ENCODE measurements at places on chromosomes 3 and 15. TPM values are rescaled to one million over a fixed set of nuclear protein-coding genes. Genes with fewer than 3 reads are reported as not detected.

The VIPR1 gene
- 232 TPM for total RNA-seq

The C15orf62 gene
- 1.1 TPM for total RNA-seq

The ADPRH gene
- total RNA-seq, result 1.5 TPM

The MAN2C1 gene
- 777 TPM for total RNA-seq

The CFAP92 gene
- not detected for total RNA-seq

The PIGZ gene
- total RNA-seq, result 44.8 TPM

The CCNL1 gene
- 477 TPM for total RNA-seq

The GRK7 gene
- not detected for total RNA-seq

The FBXW12 gene
- total RNA-seq, result not detected

The CCR8 gene
- total RNA-seq, result not detected

The TEX9 gene
- total RNA-seq, result 18.3 TPM

The CRYGS gene
- total RNA-seq, result 1.4 TPM

- DNase-seq, result no peak
Measured at GRCh38 chr3:81863756-81864155, 102.3 kb upstream of the GBE1 start.

GRCh38 chr3:31067004-31067403, 172.5 kb upstream of the GADL1 start:
- DNase-seq, result no peak

DNA sequence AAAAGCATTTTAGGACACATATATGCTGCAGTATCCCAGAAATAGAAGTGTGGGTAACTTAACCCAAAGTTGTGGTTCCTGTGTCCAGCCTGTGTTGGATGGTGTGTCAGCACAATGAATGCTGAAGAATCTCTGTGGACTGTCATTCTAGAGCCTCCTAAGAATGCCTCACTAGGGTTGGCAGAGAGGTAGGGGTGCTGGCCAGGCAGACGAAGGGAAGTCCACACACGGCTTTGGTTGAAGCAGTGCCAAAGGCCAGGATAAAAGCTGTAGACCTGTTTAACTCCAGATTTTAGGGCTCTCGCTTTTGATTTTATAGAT, 43.7 kb upstream of the TIPARP start:
- no peak for DNase-seq

DNA sequence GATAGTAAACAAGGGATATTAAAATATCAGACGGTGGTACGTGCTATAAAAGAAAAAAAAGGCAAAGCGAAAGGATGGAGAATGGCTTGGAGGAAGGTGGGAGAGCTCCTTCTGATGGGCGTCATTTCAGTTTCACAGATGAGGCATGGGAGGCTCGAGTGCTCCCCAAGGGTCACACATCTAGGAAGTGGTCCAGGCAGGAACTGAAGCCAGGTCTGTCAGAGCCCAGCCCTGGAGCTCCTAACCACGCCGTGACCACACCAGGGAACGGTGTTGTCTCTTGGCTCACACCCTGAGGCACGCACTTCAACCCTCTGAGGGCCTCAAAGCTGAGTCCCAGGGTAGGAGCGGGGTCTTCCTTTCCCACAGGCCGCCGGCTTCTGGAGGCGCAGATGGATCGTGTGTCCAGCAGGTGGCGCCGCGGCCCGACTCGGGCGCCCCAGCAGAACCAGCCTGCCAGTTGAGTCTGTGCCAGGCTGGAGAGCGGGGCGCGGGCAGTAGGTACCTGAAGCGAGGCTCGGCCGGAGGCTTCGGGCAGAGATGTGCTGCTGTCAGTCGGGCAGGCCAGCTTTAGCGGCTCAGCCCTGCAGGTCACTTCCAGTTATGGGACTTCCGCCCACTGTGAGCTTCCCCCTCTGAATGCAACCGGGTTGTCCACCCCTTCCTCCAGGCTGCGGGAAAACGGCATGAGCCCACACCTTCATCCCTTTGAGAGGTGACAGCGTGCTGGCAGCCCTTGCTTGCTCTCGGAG, 68.1 kb downstream of the SLC6A1 start:
- DNase-seq, result peak; percentile 18

GRCh38 chr15:29740692-29741311, 81.5 kb downstream of the TJP1 start:
- DNase-seq, result no peak

DNA sequence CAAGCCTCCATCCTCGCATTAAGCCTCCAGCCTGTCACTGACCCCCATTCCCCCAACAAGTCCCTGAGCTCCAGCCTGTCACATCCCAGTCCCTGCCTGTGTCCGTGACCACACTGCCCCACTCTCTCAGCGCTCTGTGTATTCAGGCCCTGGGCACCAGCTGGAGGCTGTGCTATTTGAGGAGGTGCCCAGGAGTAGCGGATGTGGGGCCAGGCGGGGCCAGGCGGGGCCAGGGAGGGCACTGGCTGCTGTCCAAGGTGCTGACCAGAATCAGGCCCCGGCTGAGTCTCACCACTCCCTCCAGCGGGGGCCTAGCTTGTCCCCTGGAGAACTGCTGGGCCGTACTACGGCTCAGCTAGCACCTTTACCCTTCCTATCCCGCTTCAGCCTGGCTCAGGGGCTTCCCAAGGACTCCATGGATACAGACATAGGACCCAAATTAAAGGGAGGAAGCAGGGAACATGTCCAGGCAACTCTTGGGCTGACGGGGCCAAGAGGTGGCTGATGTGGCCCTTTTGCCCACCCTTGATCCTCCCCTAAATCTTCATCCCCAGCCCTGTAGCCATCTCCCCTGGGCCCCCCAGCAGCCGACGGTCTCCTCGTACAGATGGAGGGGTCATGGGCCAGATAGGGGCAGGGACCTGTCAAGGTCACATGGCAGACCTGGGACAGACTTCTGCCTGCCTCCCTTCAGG, 1.1 kb downstream of the HHATL start:
- no peak for DNase-seq

DNA sequence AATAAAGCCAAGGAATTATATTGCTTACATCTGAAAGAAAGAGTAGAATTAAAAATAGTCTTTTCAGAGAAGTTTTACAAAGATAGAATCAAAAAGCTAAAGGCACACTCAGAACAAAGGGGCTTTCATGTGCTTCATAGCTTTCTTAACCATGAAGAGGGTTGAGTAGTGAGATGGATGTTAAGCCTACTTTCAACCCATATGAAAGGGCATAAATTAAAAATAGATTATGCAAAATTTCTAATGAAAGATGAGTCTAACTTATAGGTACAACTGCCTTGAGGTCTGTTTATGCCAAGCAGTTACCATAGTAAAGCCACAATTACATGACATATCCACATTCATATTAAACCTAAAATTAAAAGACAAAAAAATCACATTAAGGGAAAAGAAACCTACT, 223.3 kb upstream of the ARHGEF26 start:
- DNase-seq, result no peak

DNA sequence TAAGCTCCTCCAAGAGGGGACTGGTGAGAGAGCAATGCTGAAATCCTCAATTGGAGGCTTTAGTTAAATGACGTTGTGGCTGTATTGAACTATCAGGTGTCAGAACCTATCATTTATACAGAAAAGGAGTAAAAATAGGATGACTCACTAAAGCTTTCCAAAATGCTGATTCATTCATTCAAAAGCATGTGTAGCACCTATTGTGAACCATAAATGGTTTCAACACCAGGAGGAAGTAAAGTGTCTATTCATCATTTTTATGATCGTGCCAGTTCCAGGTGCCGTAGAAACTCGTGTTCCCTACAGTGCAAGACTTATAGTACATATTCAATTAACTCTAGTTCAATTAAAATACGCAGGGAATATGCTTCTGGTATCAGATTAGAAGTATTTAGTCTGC, 66.5 kb upstream of the ARRDC4 start:
- no peak for DNase-seq

DNA sequence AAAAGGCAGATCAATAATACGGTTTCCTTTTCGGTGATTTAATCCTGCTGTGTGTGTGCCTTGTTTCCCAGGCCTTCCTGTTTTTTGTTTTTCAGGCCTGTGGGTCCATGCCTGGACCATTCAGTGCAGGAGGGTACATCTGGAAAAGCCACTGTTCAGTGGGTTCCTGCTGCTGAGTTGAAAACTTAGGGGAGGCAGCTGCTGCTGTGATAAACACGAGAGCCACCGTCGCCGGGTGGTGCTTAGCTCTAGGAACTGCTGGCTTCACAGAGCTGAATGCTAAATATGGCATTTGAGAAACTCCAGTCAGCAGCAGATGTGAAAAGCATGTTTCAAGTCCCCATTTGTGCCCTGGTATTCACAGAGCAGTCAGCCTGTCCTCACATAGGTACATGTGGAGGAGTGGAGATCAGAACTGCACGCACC, 44.0 kb downstream of the SYNM start:
- no peak for DNase-seq

GRCh38 chr15:64635499-64636495, 139.6 kb downstream of the RBPMS2 start:
- DNase-seq, result no peak

DNA sequence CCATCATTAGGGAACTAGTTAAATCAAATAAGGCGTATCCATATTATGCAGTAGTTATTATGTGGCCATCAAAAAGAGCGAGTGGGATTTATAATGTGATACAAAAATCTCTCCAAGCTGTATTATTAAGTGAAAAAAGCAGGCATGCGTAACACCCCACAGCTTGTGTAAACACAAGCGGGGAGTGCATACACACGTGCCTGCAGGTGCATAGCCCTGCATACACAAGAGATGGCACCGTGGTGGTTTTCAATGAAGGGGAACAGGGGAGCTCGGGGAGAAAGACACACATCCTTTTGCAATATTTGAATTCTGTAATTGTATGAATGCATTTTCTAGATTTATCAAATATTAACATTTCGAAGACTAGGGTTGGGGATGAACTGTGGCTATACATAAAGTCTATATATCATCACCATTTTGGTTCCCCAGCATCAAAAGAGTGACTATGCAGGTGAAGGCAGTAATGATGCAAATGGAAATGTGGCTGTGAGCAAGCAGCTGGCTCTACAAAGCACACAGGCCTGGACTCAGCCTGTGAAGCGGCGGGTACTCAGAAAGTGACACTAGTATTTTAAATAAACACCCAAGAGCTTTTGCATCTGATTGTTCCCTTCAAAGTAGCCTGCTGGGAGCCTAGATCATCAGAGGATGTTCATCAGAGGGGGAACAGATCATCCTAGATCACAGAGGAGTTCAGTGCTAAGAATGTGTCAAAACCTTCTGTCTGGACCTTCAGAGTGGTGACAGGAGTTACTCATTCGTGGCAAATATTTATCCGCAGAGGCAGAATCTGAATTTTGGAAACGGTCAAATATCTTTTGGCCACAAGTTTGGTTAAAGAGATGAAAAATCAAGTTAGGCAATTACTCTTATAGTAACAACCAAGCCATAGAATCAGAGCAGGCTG, 9.4 kb upstream of the KIF7 start:
- peak; percentile 30 for DNase-seq

- no peak for DNase-seq
Measured at GRCh38 chr15:60674704-60675395, 195.9 kb upstream of the ICE2 start.

- DNase-seq, result peak; percentile 64
Measured at GRCh38 chr15:40064231-40064894, 25.4 kb upstream of the SRP14 start.

DNA sequence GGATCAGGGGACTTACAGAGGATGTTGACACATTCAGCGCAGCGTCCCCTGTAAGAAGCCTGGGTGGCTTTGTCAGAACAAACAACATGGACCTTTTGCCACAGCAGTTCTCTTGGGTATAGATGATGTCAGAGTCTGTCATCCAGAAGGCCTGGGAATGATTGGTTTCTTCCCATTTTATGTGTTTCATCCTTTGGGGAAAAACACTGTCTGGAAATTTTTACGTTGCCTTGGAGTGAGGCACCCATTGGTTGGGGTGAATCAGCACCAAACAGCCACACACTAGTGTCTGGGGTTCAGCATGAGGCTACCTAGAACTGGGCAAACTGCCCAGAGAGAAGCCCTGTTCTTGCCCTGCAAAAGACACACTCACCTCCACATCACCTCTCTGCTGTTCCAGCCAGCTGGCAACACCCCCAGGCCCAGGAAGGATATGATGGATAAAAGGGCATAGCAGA, 123.0 kb downstream of the FAM43A start:
- DNase-seq, result no peak

DNA sequence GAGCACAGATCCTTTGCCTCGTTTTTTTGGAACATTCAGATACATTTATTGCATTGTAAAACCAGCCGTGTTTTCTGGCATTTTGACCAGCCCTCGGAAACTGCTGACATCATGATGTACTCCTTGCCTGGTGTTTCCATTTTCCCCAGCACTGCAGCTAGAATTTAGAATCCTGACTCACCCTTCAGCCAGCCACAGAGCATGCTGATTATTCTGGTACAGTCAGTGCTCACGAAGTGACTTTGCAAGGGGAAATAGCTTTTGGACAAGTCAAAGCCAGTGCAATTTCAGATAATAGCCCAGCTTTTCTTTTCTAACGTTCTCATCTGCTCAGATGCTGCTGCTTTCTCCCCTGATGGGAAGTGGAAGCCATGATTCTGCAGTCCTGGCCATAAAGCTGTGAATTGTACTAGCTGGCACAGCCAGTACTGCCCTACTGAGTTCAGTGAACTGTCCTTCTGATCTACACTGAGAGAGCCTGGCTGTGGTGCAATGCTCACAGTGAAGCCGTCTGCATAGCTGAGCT, 12.1 kb upstream of the CNBP start:
- DNase-seq, result no peak

- DNase-seq, result no peak
Measured at GRCh38 chr15:67882487-67883233, 42.8 kb upstream of the RNU6-1 start.

DNA sequence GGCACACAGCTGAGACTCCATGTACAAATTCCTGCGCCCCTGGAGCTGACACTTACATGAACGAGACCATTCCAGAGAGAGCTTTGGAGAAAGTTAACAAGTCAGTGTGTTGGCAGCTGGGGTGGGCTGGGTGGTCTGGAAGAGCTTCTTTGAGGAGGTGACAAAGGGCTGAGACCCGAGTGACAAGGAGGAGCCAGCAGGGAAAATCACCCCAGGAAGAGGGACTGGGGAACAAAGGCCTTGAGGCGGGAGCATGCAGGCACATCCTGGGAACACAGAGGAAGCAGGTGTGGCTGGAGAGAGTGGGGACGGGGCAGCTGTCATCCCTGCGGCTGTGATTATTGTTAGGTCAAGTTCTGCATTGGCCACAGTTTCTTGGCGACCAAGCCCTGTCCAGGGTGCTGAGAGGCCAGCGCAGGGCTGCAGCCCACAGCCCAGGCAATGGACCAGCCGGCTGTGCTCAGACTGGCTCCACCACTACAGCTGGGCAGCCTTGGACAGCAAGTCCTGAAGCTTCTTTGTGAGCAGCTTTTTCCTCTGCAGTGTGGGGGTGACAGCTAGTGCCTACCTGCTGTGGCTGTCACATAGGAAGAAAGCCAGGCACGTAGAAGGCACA, 34.2 kb upstream of the PRR23E start:
- DNase-seq, result no peak

- DNase-seq, result no peak
Measured at GRCh38 chr3:71076361-71077002, 507.0 kb downstream of the FOXP1 start.
